Activated CD8-positive, alpha-beta memory T cell treated with anti-CD3 and anti-CD28 coated beads for 1 hour (primary cell): ENCODE measurements at places on chromosomes 11 and 22.

DNA sequence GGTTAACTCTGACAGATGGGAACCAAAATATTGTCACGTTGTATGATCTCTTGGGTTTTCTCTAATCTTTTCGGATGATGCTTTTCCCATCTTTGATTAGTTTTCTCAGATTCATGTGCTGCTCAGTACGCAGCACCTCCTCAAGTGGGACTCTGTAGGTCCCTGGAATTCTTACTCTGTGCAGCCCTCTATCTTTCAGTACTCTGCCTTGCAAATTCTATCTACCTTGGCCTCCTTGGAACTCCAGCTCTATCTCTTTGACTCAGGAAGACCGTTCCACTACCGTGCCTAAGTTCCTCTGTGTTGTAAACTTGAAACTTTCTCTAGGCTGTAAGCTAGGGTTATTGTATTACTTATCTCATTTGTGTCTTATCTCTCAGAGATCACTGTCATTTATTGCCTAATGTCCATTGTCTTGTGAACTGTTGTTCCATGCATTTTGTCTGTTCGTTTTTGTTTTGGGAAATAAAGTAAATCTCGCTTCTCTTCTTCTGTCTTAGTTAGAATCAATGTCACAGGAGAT lies 20.1 kb upstream of the CHORDC1 start:
- no peak for DNase-seq

DNA sequence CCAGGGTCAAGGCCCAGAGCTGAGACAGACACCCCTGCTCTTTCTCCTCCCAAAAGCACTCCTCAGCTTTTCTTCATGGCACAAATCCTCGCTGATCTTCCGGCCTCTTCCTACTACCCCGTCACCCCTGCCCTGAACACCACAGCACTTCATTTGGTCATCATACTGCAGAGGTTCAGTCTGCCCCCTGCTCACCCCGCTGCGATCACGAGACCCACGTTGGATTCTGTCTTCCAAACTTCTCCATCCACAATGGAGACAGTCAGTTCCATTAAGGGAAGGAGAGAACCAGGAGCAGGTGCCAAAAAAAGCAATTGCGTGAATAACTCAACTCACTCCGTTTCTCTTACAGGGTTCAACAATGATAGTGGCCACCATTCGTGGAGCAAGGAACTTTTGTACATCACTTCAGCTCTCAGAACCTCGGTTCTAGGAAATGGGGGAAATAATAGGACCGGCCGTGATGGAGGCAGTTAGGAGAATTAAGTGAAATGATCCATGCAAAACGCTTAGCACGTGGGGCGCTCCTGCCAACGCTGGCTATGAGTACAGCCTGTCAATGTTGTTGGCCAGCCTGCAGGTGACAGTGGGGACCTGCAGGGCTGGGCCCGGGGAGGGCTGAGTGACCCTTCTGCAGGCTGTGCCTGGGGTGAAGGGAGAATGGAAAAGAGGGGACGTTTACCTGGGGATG lies 45.9 kb downstream of the MN1 start:
- DNase-seq, result no peak

DNA sequence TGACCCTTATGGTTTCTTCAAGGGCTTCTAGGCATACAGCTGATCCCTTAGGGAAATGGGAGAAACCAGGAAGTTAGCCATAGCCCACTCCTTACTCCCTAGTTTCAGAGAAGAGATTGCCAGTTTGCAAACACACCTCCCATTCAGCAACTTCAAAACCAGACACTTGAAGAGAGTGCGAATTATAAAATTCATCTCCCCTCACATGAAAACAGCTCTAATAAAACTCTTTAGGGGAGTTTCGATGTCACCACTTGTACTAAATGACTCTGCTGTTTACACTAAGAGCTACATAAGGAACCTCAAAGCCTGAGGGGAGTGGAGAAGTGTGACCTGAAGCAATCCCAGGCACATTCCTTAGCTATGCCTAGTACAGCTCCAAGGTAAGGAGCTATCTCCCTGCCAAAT lies 8.3 kb downstream of the LGR4 start:
- no peak for DNase-seq

DNA sequence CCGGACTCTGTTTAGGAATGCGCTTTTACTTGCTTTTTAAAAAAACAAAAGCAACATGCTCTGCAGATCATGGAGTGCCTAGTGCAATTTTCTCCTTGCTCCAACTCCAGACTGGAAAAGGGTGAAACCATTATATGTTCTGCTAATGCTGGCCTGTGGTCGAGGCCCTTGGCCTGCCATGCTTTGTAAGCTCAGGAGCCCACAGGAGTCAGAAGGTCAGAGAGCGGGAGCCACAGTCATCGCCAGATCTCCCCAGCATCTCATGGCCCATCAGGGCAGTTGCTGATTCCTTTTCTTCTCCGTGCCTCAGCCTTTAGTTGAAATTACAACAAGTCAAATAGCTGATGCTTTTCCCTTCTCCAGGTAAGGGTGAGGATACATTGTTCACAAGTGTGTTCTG lies 80.3 kb downstream of the DDIAS start:
- DNase-seq, result no peak

- no peak for DNase-seq
These were observed 12.9 kb upstream of the XKR3 start for GRCh38 chr22:16838073-16838472.

DNA sequence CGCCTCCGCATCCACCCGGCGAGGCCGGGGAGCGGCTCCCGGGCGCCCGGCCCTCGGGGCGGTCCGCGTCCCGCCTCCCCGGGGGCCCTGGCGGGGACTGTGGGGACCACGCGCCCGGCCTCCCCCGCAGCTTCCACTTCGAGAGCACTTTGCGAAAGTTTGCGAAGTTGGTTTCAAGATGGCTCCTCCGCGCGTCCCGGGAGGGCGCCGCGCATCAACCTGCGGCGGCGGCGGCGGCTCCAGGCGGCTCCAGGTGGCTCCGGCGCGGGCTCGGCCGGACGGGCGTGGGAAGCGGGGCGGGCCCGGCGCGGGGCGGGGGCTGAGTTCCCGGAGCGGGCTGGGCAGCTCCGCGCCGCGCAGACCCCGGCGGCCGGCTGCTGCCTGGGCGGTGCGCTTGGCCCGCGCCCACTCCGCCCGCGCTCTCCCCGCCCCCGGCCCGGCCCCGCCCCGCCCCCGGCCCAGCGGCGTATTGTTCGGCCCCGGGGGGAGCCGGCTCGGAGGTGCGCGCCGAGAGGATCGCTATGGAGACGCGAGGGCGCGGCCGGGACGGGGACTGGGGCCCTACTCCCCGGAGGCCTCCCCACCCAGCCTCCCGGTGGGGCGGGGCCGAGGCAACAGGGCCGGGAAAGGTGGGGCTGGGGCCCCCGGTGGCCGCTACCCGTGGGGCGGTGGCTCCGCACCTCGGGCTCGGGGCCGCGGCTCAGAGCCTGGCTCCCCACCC lies at the start of gene CELSR1:
Gene CELSR1 (minus strand): TSS at position 396 of the 721 bp plus-strand sequence. CDS start 450 bp downstream, outside the sequence.
- no peak for DNase-seq

DNA sequence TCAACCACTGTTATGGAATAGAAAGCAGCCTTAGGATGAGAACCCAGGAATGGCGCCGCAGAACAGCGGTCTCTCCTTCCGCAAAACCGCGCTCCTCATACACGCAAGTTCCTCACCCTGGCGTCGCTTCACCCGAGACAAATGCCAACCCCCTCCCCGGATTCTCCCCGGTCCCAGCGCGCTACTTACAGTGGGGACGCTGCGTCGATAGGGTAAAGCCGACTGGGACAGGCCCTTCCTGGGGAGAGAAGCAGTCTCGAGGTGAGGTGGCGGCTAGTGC lies 287 bp downstream of the RPS13 start:
- peak; percentile 19 for DNase-seq

DNA sequence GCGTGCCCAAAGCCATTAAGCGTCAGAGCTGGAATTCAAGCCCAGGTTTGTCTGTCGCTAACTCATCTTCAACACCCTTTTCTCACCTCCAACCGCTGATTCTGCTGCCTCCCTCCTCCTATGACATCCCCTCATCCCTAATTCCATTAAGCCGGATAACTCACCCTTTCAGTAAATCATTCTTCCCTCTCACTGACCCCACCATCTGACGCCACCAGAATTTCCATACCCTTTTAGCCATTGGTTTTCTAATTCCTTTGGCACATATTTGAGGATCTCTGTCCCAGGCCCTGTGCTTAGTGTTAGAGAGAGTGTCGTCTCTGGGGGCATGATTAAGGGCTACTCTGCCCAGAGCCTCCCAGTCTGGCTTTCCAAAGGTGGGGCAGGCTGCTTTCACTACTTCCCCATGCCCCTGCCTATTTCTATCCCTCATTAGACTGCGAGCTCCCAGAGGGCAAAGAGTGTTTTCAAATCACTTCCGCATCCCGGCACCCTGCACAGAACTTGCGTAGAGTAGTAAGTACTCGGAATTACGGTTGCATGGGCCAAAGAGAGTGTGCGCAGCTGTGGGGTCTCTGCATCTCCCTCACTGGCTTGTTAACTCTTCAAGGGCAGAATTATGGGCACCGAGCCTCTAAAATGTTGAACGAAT lies 3.9 kb downstream of the KLHL35 start:
- DNase-seq, result no peak

- no peak for DNase-seq
These were observed 48.6 kb upstream of the UCP3 start for GRCh38 chr11:74057249-74058151.

DNA sequence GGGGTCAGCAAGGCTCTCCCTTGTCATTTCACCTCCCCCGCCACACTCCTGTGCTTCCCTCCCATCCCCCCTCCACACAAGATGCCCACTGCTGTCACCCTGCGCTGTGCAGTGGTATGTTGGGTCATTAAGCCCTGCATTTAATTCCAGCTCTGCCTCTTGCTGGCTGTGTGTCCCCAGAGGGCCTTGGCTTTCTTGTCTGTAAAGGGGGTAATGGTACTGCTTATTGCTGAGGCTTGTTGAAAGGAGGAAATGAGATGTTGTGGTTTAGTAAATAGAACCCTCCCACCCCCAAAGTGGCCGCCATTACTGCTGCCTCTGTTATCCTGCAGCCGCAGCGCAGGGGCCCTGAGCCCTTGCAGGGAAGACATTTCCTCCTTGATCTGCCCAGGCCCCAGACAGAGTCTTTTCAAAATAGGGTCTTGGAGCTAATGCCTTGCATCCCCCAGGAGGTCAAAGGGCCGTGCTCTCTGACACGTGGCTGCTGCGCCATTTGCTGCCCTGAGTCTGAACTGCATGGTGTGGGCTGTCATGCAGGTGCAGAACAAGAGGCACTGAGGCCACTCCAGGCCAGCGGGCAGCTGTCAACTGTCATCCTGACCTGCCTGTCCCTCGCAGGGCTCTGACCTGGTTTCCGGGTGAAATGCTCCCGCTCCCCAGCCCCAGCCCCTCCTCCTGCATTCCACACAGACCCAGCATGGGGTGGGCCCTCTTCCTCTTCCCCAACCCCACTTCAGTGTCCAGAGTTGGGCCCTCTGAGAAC lies 18.7 kb downstream of the PVALB start:
- no peak for DNase-seq

- DNase-seq, result no peak
These were observed 78.4 kb downstream of the MYO7A start for GRCh38 chr11:77206264-77207018.

DNA sequence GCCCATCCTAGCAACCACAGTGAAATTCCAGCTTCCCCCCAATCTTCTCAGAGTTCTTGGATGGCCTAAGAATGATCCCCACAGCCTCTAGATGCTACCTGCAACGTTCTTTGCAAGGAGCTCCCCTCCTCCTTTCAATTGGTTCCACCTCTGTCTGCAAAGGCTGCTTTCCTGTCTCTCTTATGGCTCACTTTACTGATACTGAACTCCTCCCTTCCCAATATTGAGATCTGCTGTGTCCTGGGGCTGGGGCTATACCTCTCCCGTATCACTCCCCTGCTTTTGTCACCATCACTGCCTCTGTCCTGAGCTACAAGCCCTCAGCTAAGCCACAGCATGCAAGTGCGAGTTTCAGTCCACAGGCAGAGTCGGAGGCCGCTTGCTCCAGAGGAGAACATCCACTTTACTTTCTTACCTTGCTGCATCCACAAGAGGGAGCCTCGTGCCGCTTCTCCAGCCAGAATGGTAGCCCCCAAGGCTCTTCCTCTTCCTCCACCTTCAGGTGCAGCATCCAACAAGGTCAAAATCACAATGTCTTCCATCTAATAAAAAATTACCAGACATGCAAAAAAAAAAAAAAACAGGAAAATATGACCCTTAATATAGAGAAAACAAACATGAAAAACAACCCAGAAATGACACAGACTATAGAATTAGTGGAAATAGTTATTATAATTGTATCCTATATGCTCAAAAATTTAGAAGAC lies 48.6 kb upstream of the TMEM45B start:
- no peak for DNase-seq

GRCh38 chr11:3014943-3015342 lies 22.8 kb upstream of the NAP1L4 start:
- DNase-seq, result no peak

GRCh38 chr11:55942785-55943392 lies 6.7 kb upstream of the OR5I1 start:
- no peak for DNase-seq

- DNase-seq, result no peak
These were observed 17.2 kb downstream of the SLC2A11 start for GRCh38 chr22:23874871-23875270.

DNA sequence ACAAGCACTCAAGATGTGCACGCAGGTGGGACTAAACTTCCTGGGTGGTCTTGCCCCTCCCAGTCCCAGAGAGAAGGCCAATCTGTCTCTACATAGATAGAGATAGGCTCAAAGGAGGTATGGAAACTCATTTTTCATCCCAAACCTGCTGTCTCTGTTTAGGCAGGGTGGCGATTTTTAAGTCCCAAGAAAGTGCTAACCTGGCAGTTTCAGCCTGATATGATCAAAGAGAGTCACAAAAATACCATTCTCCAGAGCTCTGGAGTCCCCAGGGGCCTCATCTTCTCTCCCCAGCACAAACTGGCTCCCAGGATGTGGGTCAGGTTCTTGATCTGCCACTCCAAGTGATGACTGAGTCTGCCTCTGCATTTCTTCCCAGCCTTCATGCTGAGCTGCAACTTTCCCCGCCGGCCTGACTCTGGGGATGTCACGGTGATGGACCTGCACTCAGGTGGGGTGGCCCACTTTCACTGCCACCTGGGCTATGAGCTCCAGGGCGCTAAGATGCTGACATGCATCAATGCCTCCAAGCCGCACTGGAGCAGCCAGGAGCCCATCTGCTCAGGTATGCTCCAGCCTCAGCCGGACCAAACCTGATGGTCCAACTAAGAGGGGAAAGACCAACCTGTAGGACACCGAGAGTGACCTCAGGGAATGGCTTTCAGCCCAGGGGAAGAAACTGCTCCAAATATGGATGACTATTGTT lies 129.5 kb downstream of the SEZ6L start:
- no peak for DNase-seq

DNA sequence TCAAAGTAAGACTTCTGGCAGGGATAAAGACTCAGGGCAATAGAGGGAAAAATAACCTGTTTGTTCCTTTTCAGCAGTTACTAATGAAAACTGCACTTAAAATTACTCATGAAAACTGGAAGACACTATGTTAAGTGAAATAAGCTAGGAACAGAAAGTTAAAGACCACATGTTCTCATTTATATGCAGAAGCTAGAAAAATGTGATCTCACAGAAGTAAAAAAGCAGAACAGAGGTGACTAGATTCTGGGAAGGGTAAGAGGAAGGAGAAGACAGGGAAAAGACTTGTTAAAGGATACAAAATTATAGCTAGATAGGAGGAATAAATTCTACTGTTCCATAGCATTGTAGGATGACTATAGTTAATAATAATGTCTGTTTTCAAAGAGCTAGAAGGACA lies 22.2 kb downstream of the HPS5 start:
- DNase-seq, result no peak
